ENCODE measurements at places on chromosomes 5 and 9.

GRCh38 chr9:6098431-6098830 is 83.0 kb upstream of the RANBP6 start:
- DNase-seq: no peak

GRCh38 chr9:68983008-68983411 is 30.9 kb downstream of the PRKACG start:
- DNase-seq: no peak

DNA sequence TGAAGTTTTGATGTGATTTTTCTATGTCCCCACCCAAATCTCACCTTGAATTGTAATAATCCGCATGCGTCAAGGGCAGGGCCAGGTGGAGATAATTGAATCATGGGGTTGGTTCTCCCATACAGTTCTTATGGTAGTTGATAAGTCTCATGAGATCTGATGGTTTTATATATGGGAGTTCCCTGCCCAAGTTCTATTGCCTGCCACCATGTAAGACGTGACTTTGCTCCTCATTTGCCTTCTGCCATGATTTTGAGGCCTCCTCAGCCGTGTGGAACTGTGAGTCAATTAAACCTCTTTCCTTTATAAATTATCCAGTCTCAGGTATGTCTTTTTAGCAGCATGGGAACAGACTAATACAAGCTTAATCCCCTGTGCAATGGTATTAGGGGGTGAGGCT is 25.5 kb upstream of the RAI14 start:
- DNase-seq: no peak

DNA sequence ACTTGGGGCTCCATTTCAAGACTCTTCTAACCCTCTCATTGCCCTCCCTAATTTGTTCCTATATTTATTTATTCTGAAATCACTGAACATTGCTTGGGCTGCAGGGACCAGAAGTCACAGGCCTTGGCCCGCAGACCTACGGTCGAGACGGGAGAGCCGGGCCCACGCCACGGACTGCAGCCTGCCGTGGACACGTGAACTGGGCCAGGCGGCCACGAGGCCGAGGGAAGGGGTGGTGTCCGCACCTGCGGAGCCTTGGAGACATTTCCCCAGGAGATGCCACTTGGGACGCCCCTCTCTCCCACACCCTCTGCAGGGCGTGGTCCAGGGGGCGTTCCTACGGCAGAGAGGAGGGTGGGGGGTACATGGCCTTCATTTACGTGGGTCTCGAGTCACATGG is 463.9 kb downstream of the ICE1 start:
- DNase-seq: no peak

DNA sequence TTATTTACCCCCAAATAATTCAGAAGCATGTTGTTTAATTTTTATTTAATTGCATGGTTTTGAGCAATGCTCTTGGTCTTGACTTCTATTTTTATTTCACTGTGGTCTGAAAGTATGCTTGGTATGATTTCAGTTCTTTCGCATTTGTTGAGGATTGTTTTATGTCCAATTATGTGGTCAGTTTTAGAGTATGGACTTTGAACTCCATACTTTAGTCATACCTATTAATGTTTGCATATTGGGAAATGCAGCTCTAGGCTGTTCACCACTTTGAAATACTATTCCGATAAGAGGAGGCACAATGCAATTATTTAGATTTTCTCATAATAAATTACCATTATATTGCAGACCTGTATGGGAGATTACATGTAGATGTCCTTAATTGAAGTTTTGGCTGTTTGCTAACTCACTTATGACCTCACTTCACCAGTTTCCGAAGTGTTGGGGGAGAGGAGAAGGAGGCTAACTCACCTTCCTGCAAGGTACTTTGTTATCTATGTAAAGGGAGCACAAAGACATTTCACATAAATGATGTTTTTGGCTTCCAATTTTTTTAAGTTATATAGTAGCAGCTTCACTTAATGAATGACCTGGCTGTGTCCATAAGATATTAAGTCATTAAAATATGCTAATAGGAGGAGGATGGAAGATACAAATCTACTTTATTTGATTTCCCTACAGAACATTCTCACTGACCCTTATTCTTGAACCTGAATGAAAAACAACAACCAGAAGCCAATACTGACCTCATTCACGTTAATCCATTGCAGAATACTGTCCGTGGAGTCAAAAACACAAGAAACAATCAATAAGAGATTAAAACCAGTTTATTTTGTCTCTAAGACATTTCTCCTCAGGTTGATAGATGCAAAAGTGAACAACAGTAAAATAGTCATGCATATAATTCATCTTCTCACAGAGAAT is 970.3 kb upstream of the ARRDC3 start:
- DNase-seq: no peak

GRCh38 chr5:131619102-131619501 is 15.9 kb downstream of the RAPGEF6 start:
- DNase-seq: no peak

GRCh38 chr9:94174164-94174563 is 84.9 kb upstream of the ZNF169 start:
- no peak for DNase-seq

- DNase-seq: no peak
Observed at GRCh38 chr5:140146523-140146842, 20.7 kb downstream of the IGIP start.

- DNase-seq: no peak
Observed at GRCh38 chr9:114090798-114091197, 8.3 kb downstream of the KIF12 start.

DNA sequence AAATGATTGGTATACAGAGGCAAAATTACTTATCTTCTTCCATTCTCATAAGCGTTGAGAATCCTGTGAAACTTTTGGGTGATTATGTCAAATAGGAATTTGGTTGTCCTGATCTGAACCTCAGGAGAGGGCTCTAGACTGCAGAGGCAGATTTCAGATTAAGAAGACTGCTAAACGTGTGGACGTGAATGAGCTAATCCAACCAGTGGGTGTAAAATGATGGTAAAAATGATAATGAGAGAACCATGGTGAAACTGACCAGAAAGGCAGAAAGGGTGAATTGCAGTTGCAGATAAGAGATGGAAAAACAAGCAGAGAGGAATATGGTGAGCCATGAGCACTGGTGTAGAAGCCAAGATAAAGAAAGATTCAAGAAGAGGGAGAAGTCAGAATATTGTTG is 1200.2 kb upstream of the CDH6 start:
- DNase-seq: no peak

DNA sequence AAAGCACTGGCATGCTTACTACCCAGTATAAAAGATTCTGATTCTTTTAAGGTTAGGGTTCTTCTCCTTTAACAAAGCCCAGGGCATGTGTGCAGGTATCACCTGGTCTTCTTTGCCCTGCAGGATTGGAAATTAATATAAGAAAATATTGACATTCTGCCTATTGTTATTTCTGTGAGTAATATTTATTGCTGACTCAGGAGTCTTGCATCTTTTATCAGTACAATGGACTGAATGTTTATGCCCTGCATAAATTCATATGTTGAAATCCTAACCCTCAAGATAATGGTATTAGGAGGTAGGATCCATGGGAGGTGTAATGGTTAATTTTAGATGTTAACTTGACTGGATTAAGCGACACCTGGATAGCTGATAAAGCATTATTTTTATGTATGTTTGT is 189.0 kb downstream of the LRRC70 start:
- DNase-seq: no peak

GRCh38 chr9:12230708-12231107 is 462.5 kb upstream of the TYRP1 start:
- no peak for DNase-seq

DNA sequence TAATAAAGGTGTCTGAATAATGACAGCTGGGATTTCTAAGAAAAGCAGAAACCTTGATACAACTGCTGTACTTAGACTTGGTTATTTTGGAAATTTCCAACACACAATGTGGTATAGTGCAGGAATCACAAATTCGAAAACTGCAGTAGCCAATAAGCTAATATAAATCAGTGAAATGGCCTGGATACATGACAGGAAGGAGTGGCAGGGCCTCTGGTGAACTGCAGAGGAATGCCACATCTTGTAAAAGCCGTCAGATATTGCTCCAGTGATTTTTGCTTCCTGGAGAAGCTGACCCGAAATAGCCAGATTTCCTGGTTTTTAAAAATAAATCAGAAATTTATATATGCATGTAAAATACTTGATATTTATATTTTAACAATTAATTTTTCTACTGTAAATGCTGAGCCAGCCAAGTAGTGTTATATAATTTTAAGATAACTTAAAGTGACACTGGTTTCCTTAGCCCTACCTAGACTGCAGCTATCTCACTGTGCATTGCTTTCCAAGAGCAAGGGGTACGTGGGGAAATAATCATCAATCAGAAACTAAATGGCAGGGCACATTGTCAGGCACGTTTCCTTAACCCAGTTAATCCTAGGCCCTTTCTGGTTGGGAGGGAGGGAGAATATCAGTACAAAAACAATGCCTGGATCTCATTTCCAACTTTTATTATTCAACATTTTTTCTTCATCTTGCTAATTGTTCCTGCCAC is 182.4 kb downstream of the RASEF start:
- no peak for DNase-seq

DNA sequence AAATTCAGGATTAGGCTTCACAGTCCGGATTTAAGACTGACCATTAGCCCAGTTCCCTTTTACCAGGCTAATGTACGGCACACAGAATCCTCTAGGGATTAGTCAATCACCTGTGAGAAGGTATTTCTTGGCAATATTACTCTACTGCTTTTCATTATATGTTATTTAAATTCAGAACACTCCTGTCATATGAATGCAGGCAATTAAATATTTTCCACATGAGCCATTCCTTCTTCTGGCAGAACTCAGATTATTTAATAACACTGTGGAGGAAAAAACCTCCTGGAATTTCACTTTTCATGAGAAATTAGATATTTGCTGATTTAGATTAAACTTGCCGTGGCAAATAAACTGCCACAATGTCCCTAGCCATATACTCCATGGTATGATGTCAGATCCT is 1357.5 kb upstream of the C9orf72 start:
- DNase-seq: no peak

DNA sequence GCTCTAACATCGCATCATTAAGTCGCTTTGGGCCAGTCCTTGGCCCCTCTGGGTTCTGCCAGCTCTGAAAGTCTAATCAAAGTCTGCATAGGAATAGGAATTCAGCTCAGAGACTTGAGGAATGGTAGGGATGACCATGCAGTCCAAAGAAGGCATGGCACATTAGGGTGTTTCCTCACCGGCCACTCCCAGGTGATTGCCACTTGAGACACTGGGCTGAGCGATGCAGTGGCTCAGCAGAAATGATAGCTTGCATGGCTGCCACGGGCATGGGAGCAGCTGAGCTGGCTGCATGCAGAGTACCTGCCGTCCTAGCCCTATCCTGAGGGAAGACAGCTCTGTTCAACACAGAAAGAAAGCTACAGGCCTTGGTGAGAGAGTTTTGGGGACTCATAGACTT is 28.8 kb downstream of the AFAP1L1 start:
- no peak for DNase-seq

DNA sequence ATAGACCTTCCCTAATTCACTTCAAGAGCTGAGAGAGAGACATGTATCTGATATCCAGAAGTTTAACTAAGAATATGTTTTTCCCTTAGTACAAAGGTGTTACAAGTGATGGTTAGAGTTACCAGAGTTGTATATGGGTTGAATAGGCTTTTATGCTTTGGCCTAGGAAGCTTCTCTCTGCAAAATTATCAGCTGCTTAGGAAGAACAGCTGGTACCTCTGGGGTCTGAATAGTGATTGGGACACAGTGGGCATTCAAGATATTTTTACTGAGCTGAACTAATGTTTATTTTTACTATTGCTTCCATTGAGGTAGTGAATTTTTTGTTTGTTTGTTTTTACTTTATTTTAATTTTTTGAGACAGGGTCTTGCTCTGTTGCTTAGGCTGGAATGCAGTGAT is 67.6 kb upstream of the BASP1 start:
- no peak for DNase-seq

DNA sequence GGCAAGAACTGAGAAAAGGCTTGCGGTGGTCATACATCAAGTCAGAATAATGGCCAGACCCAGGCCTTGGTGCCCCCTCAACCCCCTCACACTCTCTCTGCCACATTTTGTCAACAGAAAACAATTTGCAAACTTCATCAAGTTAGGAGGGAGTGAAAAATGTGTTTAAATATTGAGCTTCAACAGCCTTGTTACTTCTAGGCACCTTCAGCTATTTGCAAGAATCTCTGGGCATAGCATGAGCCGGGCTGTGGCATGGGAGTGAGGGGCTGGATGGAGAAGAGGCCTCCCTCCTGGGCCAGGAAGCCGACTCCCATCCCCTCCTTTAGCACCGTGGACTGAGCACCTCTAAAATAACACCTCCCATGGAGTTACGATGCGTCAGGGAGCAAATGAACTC is 52.2 kb upstream of the GRHPR start:
- DNase-seq: no peak

- no peak for DNase-seq
Observed at GRCh38 chr9:129481810-129482511, 138.9 kb downstream of the C9orf50 start.

- DNase-seq: no peak
Observed at GRCh38 chr5:67765697-67766096, 449.9 kb upstream of the PIK3R1 start.

- no peak for DNase-seq
Observed at GRCh38 chr5:79837761-79838551, 148.3 kb downstream of the CMYA5 start.

DNA sequence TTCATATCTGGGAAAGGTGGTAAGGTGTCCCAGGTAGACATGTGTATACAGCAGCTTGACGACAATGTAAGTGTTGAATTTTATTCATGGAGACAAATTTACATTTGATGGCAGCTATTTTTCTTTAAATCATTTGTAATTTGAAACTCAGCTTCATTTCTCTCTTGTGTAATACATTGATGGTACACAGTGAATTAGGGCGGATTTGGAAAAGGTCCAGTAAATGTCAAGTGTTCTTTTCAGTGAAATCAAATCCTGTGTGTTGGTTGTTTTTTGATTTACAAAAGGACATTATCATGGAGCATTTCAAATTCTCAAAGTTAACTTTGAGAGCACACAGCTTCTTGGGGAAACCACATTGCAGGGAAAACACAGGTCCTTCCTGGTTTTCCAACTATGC is 30.0 kb upstream of the PCSK1 start:
- DNase-seq: no peak

DNA sequence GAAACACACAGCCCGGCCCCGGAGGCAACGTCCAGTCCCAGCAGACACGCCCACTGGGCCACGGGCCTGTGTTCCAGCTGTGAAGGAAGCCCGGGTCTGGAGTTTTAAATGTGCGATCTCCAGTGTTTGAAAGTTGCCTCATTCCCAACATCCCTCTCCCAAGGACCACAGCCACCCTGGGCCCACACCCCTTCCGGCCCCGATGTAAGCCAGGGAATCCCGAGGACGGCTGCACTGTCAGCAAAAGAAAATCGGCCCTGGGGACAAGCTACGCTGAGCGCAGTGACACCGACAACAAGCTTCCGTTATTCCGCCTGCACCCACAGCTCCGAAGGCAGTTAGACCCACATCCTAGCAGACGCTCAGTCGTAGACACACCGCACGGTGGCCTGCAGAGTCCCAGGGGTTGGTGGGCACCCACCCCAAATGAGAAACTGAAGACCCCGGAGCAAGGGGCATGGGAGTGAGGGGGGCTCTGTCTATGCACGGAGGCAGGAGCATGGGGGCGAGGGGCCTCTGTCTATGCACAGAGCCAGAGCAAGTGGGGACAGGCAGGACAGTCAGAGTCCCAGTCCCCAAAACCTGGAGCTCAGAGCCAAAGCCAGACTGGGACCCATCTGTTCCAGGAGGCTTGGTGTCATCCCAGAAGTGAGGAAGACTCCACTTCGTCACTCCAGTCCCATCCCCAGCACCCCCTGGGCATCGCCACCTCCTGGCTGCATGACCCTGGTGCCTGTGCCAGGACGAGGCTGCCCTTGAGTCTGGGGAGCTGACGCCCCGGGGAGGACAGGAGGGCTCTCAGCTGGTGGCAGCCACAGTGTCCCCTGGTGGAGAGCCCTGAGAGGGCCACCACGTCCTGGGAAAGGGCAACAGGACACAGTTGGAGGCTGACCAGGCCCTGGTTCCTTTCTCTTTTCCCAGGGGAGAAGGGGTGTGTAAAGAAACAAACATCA is 23.4 kb downstream of the GLT6D1 start:
- no peak for DNase-seq

Data from anterior cingulate cortex (tissue), 58 donors.